ENCODE measurements at places on chromosomes 3 and 15.
A peak's percentile ranks its signal among the peaks of the same experiment; 100 is the strongest.

DNA sequence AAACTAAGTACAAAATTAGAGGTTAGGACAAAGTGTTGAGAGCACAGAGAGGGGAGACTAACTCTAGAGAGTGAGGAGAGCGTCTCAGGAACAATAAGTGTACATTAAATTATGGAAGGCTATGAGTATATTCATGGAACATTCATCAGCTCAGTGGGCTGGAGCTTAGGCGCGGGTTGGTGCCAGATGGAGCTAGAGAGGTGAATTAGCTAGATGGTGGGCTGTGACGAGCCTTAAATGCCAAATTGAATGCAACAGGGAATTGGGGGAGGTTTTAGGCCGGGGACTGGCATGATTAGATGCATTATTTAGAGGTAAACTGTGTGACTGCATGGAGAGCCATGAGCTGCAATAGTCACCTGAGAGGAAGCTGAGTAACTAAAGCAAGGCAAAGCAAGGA, 97.1 kb downstream of the TMEM108 start:
- DNase-seq, result no peak

GRCh38 chr3:153293265-153293664, 131.2 kb downstream of the RAP2B start:
- no peak for DNase-seq

DNA sequence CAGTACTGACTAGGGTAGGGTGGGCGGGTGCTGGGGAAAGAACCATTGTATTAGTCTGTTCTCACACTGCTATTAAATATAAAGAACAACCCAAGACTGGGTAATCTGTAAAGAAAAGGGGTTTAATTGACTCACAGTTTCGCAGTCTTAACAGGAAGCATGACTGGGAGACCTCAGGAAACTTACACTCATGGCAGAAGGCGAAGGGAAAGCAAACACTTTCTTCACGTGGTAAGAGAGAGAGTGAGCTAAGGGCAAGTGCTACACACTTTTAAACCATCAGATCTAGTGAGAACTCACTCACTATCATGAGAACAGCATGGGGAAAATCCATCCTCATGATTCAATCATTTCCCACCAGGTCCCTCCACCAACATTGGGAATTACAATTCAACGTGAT, 98.0 kb downstream of the OXSM start:
- no peak for DNase-seq

GRCh38 chr15:64943512-64944225, 32.0 kb downstream of the ANKDD1A start:
- DNase-seq, result no peak

DNA sequence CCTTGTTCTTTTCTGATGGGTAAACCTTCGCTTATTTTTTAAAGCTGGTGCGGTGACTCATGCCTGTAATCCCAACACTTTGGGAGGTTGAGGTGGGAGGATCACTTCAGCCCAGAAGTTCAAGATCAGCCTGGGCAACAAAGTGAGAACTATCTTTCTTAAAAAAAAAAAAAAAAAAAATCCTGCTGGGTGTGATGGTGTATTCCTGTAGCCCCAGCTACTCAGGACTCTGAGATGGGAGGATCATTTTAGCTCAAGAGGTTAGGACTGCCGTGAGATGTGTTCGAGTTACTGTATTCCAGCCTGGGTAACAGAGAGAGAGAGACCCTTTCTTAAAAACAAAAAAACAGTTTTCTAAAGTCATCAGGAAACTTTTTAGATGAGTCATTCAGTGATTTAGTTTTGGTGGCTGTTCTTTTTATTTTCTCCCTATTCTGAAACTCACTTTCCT, 37.7 kb downstream of the SLMAP start:
- peak; percentile 21 for DNase-seq

- peak; percentile 15 for DNase-seq
These were observed 13.1 kb upstream of the GUCA1C start for GRCh38 chr3:108966773-108967172.

DNA sequence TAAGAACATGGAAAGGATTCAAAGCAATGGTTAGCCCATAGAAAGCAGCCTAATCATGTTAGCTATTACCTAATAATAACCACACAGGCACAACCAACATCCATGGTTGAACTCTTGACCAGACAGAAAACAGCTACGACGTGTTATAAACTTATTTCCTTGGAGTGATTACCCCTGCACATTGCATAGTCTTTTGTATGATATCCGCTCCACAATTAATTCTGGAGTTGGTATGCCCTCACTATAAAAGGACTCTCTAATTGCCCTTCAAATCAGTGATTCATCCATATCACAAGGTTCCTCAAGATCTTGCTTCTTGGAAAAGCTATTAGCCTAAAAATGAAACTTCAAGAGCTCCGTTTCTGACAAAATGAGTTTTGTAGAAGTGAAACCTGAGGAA, 117.9 kb downstream of the SYNPR start:
- DNase-seq, result no peak

- no peak for DNase-seq
These were observed 20.1 kb upstream of the C3orf49 start for GRCh38 chr3:63798949-63799348.

DNA sequence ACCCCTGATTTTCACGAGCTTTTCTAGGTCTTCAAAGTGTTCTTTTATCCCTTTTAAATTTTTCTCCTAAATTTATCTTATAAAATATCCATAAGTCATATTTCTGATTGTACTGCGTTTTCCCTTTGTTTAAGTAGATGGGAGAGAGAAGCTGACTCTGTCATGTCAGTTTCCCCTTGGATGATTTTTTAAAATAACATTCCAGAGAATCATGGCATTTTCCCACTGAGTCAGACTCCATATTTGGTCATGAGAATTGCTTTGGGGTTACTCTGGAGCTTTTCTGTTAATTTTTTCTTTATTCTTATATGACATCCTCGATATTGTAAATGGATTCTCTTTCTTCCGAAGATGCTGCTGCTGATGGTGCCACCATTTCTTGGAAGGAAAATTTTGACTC, 28.6 kb upstream of the UMPS start:
- DNase-seq, result no peak

DNA sequence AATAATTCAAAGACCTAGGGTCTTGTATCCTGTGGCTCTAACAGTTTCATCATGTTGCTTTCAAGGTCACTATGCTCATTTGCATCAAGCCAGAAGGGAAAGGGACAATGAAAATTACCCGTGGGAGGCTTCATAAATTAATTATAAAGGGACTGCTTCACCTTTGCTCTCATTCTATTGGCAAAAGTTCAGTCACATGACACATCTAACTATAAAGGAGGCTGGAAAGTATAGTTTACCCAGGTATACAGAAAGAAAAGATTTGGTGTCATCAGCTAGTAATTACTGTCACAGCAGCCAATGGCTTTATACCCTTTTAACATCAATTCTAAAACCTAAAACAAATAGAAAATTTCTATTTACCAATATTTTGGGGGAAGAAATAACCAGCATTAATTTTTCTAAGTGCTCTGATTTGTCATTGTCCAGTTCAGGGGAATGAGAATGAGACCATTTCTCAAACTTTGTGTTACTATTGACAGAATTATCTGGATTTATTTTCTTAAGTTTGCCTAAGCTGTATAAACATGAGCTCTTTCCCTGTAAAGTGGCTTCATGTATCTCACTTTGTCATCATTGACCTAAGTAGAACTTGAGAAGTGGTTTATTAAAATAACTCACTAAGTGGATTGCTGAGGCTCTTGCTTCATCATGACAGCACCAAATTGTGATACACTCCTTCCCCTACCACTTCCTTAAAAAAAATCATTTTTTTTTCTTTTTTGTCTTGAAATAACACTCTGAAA, 257.7 kb upstream of the PEX5L start:
- no peak for DNase-seq

DNA sequence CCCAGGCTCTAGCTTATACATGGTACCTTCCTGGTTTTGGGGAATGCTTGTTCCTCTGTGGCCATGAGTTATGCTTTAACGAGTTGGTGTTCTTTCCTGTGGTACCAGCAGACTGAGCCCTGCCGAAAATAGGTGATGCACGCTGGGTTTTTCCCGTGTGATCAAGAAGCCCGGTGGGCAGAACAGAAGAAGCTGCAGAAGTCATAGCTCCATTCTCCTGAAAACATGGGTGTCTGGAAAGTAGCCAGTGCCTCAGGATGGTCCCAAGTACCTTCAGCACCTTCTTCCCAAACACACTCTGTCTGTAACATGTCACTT, 25.2 kb downstream of the MAPKBP1 start:
- no peak for DNase-seq

GRCh38 chr3:159950156-159950898, 38.3 kb upstream of the IL12A start:
- DNase-seq, result no peak
